ENCODE measurements at places on chromosomes 2 and 18.

- no peak for DNase-seq
Measured at GRCh38 chr2:134692499-134692898, 26.3 kb downstream of the TMEM163 start.

DNA sequence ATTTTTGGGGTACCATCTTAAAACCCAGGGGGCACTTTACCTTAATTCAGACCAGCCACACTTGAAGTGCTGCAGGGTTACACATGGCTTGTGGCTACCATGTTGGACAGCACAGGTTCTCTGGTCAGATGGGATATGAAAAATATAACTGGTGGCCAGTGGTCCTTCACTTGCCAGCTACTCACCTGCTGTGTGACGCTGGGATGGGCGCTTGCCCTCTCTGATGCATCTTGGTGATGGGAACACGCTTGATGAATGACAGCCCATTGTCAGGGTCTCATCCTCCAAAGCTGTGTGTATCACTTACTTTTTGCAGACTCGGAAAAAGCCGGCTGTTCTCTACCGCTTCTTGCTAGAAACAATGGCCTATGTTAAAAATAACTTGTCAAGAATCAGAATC, 22.5 kb downstream of the HJURP start:
- no peak for DNase-seq

DNA sequence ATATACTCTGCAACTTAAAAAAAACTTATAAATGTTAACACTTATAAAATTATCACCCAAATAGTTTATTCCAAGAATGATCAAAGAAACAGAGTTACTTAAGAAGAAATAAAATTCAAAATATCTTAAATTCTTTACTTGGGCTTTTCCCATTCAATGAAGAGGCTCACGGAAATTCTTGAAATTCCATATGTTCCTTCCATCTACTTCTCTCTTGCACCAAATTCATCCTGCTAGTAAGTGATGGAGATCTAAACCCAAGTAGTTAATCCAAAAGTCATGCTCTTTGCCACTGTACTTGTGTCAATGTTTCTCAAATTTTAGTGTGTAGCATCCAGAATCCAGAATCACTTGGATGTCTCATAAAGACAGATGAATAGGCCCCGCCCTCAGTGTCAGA, 465.9 kb downstream of the TXNL1 start:
- DNase-seq, result no peak

DNA sequence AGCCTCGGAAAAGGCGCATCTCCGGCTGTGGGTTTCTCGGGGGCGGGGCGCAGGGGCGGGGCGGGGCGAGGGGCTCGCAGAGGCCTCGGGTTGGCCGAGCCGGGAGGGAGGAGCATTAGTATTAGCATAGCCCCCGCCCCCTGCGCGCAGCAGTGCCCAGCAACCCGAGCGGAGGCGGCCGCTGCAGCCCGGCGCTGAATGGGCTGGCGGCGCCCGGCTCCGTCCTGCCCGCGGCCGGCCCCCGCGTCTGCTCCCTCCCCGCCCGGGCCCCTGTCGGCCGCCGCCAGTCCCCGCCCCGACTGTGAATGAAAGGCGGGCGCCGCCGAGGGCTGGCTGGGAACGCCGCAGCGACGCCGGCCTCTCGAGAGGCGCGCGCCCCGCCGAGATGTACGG, at the start of gene EFR3B:
TSS of gene EFR3B (plus strand) at position 149 of the 393 bp plus-strand sequence. CDS start at position 386, 237 bp downstream.
- peak; percentile 81 for DNase-seq

DNA sequence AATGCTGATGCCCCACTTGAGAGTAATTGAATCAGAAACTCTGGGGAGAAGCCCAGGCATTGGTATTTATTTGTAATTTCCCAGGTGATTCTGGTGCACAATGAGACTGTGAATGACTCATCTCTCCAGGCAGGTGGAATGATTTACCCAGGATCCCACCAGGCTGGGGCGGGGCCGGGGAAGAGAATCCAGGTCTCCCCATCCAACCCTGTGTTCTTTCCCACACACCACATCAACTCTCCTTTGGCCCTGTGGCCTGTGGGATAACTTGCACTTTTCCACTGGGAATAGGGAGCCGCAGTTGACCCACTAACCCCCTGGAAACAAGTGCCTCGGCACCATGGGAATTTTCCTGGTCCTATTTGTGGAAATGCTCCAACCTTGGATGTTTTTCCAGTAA, 409.8 kb downstream of the ZNF521 start:
- DNase-seq, result no peak

- DNase-seq, result no peak
Measured at GRCh38 chr2:165681841-165682240, 112.2 kb downstream of the GALNT3 start.

DNA sequence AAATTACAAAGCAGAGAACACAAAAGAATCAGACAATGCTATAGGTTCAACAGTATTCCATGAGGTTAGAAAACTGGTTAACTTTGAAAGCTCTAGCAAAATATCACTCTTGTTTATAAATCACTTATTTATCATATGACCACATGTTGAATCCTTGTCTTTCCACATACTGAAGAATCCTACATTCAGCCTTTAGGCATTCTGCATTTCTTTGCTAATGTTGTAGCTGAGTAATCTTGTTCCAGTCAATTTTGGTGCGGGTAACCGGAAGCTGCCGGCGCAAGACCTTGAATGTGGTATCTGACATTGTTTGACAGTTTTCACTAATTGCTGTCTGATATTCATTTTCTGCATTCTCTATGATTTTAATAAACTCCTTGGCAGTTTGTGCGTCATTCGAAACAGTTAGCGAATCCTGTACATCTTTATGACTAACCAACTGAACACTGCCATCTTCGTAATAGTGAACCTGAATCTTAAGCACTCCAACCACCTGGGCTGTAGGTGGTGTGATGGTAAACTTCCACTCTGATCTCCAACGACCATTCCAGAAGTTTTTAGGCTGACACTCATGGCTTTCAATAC, 154.1 kb downstream of the BAZ2B start:
- no peak for DNase-seq

DNA sequence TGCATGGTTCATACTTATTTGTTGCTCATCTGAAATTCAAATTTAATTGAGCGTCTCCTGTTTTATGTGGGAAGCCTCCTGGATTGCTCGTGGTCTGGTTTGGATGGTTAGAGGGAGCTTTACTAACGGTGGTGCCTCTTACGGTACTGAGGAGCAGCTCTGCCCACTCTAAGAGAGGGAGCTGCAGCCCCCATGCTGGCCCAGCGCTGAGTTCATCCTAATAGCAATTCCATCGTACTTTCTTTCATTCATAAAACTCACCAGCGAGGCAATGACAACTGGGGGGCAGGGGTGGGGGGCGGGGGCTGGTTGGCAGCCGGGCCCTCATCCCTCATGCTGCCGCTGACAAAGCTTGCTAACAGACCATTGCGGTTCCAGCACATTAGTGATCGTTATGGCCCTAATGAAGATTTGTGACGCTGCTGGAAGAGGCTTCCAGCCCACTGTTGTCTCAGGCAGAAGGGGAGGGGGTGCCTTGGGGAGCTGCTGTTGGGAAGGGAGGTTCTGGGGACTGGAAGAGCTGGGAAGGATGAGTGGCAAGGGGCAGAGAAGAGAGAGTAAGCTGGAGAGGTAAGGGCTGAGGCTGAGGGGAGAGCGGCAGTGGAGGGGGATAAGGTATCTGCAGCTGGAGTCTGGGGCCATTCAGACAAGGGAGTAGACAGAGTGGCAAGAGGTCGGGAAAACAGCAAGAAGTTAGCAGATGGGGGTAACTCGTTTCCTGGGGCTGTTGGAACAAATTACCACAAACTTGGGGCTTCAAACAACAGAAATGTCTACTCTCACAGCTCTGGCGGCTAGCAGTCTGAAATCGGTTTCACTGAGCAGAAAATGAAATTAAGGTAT, 238.1 kb downstream of the LPIN1 start:
- no peak for DNase-seq

GRCh38 chr2:205967391-205968075, 118.4 kb downstream of the INO80D start:
- no peak for DNase-seq

DNA sequence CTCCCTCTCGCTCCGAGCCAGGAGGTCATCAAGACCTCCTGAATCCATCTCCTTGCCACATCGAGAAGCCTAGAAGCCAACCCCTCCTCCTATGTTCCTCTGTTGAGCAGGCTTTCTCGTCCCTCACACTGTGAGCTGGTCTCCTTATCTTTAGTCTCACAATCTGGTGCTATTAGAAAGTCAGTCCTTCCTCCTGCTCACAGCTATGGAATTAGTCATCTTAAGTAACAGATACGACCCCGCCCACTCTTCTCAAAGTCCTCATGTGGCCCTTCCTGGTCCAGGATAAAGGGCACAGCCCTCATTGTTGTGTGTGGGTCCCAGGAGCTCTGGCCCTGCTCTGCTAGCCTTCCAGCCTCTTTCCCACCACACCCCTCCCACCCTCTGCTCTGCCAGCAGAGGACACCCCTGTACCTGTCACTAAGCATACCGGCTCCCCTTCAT, 41.4 kb upstream of the TRIB2 start:
- no peak for DNase-seq

DNA sequence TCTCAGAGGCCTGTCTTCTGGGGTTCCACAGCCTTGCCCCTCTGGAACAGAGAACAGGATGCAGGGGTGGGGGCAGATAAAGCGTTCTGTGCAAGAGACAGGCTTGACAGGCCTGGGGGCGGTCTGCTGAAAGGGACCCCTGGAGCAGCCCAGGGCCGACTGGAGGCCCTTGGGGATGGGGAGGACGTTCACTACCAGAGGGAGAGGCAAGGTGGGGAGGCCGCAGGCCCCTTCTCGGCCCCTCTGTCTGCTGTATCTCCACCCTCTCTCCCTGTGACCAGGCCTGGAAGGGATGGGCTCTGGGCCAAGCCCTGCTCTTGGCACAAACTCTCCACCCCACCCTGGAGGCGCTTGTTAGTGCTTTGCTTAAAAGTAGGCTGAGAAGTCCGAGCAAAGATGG, 27.3 kb upstream of the INHBB start:
- no peak for DNase-seq

GRCh38 chr2:130303169-130303568, 39.5 kb upstream of the IMP4 start:
- DNase-seq, result no peak

DNA sequence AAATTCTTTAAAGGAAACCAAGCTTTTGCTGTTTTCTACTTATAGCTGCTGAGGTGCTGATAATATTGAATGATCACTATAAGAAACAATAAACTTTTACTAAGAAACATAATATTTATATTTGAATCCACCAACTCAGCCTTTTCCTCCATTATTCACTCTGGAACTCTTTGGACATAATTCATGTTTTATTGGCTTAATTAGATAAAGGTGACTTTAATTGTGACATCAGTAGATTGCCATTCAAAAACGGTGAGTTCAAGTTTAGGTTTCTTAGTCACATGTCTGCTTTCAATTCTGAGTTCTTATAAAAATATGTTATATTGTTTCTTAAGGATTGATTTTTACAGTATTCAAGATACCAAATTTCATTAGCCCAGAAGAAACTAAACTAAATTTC, 24.0 kb downstream of the CCDC85A start:
- DNase-seq, result no peak

DNA sequence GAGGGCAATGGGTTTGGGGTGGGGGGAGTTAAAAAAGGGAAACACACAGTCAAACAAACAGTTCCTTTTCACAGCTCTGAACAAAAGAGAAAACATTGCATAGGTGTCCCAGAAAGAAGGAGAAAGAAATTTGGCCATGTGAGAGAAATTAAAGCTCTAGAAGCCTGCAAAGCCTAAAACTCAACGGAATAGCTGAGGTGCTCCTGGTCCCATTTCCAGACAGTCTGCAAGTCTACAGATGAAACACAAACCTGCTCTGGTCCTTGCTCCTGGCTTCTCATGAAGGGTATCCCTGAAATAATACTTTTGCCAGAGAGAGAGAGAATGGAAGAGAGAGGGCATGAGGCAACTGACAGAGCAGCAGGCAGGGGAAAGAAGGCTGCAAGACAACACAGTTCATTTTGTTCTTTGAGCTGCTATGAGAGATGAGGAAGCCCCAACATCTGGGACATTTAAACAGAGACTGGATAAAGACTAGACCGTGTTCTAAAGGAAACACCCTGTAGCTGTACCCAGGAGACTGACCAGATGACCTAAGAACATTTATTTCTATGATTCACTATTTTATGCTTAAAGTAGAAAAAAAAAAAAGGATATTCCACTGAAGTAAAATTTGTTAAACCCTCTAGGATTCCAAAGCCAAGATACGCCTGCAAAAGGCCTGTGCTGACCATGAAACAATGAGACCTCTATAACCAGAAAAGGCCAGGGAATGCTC, 57.3 kb upstream of the CYP26B1 start:
- no peak for DNase-seq

GRCh38 chr2:159925975-159926374, 128.0 kb upstream of the CD302 start:
- no peak for DNase-seq

- no peak for DNase-seq
Measured at GRCh38 chr18:2918761-2919550, 72.2 kb downstream of the EMILIN2 start.

- no peak for DNase-seq
Measured at GRCh38 chr18:58769321-58769720, 95.4 kb upstream of the ZNF532 start.

- no peak for DNase-seq
Measured at GRCh38 chr18:37532917-37533316, 32.7 kb downstream of the CELF4 start.

GRCh38 chr2:151197184-151198108, 64.2 kb downstream of the RBM43 start:
- no peak for DNase-seq

GRCh38 chr2:1582891-1583341, 161.4 kb downstream of the PXDN start:
- no peak for DNase-seq

DNA sequence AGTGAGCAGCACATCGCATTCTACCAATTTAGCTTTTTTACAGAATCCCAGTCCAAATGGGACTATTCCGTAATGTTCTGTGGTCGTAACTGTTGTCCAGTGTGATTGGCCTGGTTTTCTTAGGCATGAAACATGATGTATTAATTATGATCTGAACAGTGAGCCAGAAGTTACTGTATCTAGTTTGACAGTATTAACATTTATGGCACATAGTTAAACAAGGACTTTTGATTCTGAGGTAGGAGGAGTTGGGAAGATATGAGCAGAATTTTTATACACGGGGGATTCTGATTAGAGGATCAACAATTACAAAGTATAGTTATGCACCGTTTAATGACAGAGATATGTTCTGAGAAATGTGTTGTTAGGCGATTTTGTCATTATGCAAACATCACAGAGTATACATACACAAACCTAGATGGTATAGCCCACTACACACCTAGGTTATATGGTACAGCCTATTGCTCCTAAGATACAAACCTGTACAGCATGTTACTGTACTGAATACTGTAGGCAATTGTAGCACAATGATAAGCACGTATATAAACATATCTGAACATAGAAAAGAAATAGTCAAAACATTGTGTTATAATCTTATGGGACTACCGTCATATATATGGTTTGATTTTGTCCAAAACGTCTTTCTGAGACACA, 85.0 kb downstream of the DPP10 start:
- DNase-seq, result no peak

- no peak for DNase-seq
Measured at GRCh38 chr2:10921525-10921924, 9.8 kb downstream of the KCNF1 start.

GRCh38 chr18:59172664-59173249, 33.1 kb downstream of the SEC11C start:
- DNase-seq, result no peak

- DNase-seq, result no peak
Measured at GRCh38 chr18:42178376-42179080, 223.5 kb downstream of the PIK3C3 start.

- no peak for DNase-seq
Measured at GRCh38 chr2:168185583-168186274, 61.7 kb downstream of the STK39 start.

- DNase-seq, result no peak
Measured at GRCh38 chr2:142041996-142042395, 88.8 kb downstream of the LRP1B start.

Data from stimulated activated CD8-positive, alpha-beta memory T cell treated with anti-CD3 and anti-CD28 coated beads, Interleukin-4, amount 100 ng/mL, for 24 hours (primary cell).